Activated CD4-positive, alpha-beta memory T cell treated with anti-CD3 and anti-CD28 coated beads for 36 hours (primary cell): ENCODE measurements at places on chromosomes 7 and 10. TPM values are rescaled to one million over a fixed set of nuclear protein-coding genes. Genes with fewer than 3 reads are reported as not detected.

The CALCR gene
- not detected for total RNA-seq

The MRLN gene
- not detected for total RNA-seq

The SMO gene
- 0.12 TPM for total RNA-seq

The CAMK2B gene
- 0.76 TPM for total RNA-seq

The OR13A1 gene
- not detected for total RNA-seq

The FAM131B gene
- total RNA-seq, result 2.3 TPM
